ENCODE measurements at places on chromosomes 5 and 9.

- DNase-seq = no peak
Observed at GRCh38 chr5:158752656-158752973, 347.1 kb downstream of the EBF1 start.

DNA sequence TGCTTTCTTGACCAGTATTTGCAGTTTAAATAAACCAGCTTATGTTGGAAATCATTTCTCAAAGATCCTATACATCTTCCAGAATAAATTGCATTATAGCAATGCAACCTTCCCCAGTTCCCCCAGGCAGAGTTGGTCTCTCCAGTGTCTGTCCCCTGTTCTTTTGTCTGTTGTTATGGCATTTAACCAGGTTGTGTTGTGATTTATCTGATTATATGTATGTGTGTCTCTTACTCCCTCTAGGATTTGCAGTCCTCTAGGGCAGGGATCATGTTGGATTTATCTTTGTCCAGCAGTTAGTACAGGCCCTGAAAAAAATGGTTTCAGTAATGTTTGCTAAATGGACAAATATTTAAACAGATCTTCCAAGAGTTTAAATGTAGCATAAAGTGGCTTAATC is 17.3 kb downstream of the GARNL3 start:
- no peak for DNase-seq

DNA sequence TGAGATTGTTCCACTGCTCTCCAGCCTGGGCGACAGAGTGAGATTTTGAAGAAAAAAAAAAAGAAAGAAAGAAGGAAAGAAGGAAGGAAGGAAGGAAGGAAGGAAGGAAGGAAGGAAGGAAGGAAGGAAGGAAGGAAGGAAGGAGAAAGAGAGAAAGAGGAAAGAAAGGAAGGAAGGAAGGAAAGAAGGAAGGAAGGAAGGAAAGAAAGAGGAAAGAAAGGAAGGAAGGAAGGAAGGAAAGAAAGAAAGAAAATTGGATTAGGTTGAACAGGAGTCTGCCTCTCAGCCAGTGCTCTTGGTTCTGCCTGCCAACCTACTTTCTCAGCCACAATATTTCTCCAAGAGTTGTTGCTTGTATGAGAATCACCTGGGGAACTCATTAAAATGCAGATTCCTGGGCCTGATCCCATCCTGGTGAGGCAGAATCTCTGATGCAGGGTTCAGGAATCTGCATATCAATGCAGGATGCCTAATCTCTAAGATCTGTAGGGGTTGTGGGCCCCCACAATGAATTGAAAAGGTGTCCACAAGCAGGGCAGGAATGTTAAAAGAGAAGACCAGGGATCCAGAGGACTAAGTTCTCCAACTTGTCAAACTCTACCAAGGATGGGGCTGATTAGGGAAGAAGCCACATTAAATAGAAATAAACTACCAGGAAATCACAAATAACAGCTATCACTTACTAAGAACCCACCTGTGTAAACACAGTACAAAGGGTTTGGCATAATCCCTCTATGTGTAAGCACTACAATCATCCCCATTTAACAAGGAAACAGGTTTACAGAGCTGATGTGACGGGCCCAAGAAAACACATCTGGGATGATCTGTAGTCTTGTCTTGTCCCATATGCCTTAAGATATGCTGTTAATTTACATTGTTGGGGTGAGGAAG is 23.4 kb upstream of the GALNT10 start:
- DNase-seq = no peak

DNA sequence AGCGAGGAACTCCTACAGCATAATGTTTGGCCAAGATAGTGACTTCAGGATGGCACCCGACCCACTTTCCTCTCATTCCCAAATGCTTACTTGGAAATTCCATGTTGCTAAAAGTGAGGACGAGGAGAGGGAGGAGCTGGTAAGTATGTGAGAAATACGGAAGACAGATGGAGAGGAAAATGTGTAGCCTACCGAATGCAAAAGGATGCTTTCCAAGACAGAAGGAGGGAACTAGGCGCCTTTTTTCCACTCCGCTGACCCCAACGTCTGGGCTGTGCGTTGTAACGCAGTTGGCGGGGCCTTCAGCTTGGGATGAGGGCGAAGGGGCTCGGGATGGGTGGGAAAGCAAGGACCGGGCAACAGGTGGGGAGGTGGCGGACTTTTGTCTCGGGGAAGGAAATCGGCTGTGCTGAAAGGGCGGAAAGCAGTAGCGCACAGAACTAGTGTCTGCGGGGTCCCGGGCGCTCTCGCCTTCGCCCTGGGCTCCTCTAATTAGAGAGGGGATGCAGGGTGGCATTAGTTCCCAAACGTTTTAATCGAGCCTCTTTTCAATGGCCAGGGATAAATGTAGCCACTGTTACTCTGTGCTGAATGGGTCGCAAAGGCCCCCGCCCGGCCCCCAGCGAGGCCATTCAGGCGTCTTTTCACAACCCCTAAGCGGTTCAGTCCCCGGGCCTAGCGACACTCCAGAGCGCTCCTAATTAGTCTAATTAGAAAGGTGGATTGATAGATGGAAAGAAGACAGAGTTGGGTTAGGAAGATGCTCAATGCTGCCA is 12.6 kb downstream of the FOXD1 start:
- no peak for DNase-seq

DNA sequence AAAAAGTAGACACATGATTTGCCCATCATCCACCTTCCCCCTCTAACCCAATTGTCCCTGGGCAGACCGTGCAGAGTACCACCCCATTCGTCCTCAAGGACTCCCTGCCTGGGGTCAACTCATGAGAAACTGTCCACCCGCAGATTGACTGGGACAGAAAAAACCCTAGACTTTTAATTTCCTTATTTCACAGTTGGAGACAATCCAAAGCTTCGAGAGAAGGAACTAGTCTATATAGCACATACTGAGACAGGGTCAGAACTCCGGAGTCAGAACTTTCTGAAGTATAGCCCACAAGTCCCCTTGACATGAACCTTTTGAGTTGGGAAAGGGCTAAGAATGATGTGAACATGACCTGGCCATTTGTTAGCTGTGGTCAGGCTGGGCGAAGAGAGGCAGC is 7.5 kb upstream of the GPX3 start:
- DNase-seq = no peak

- peak; percentile 49 for DNase-seq
Observed at GRCh38 chr9:72280913-72281500, 84.0 kb downstream of the ZFAND5 start.

- DNase-seq = no peak
Observed at GRCh38 chr5:58183078-58183785, 276.7 kb downstream of the PLK2 start.

GRCh38 chr9:98409719-98410118 is 154.3 kb upstream of the TBC1D2 start:
- DNase-seq = no peak

DNA sequence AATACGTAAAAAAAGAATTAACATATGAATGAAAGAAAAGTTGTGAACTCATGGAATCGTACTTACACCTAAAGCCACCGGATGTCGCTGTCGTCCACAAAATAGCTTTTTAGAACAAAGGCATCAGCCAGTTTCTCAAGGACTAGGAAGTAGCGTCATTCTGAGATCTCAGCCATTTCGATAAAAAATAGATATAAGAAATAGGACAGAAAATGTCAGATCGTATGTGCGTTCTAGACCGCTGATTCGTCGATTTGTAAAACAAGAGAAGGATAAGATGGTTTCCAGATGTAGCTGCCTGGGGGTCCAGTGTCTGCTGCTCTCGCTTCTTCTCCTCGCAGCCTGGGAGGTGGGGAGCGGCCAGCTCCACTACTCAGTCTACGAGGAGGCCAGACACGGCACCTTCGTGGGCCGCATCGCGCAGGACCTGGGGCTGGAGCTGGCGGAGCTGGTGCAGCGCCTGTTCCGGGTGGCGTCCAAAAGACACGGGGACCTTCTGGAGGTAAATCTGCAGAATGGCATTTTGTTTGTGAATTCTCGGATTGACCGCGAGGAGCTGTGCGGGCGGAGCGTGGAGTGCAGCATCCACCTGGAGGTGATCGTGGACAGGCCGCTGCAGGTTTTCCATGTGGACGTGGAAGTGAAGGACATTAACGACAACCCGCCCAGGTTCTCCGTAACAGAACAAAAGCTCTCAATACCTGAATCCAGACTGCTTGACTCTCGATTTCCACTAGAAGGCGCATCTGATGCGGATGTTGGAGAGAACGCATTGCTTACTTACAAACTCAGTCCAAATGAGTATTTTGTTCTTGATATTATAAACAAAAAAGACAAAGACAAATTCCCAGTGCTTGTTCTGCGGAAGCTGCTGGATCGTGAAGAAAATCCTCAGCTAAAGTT is at the start of gene PCDHA10:
TSS of gene PCDHA10 (plus strand) at position 126 of the 903 bp plus-strand sequence. CDS start at position 278, 152 bp downstream.
- DNase-seq = no peak

DNA sequence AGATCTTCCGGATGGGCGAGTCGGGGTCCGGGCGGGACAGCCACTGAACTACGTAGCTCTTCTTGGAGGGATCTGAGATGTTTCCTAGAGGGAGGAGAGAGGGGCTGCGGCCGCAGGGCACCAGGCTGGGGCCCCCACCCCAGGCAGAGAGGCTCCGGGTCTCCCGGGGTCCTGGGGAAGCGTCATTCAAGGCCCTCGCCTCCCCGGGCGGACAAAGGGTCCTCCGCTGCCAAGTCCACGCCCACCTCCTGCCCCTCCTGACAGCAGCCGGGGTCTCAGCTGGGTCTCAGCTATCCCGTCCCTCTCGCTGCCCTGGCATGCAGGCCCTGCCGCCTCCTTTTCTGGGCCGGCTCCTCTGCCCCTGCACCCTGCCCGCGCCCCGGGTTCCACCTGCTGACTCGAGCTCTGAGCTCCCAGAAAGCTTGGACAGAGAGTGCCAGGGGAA is 61.5 kb downstream of the ZNF354C start:
- no peak for DNase-seq

DNA sequence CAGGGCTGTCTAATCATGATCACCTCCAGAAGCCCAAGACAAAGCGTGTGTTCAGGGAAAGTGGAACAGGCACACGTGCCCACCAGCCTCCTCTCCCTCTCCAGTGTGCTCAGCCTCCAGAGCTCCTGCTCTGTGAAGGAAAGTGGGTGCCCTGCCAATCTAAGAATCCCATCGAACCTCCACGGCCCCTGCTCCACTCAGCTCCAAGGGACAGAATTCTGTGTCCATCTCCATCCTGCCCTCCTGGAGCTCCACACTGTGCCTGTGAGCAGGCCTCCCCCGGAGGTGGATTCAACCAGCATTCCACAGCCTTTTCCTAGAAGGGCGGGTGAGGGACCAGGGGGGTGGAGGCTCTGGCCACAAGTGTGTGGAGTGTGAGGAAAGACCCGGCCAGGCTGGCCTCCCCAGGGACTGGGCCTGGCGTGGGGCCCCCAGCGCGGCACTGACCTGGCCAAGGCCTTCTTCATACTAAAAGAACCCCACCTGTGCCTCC is 6.0 kb downstream of the EEIG1 start:
- DNase-seq = no peak

DNA sequence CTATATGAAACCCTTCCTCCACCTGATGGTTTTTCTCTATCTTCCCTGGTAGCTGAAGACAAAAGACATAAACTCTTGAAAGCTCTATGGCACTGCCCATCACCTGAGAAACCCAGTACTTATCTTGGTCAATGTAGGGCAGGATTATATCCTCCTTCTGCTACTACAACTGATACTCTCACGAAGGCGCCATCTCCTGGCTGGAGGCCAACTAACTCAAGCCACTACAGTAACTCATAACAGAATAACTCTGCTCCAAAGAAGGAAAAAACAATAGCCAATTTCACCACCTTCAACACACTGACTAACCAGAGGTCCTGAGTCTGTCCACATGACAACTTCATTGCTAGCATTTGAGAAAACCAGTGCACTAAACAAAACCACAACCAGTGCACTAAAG is 409.2 kb downstream of the CETN3 start:
- DNase-seq = no peak

DNA sequence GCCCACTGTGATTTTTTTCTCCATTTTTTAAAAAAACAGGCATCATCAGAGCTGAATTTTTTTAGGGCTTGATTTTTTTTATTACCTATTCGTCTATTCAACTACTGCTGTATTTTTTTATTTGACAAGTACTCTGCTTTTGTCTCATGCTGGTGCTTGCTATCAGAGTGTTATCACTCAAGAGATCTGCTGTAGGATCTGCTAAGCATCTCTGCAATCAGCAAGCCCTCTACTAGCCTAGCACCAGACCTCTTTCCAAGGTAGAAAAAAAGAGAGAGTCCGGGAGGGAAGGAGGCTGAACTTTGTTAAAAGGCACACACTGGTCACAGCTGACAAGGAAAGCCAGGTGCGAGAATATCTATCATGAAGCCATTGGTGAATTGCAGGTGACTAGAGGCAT is 413.8 kb upstream of the CCNH start:
- no peak for DNase-seq

DNA sequence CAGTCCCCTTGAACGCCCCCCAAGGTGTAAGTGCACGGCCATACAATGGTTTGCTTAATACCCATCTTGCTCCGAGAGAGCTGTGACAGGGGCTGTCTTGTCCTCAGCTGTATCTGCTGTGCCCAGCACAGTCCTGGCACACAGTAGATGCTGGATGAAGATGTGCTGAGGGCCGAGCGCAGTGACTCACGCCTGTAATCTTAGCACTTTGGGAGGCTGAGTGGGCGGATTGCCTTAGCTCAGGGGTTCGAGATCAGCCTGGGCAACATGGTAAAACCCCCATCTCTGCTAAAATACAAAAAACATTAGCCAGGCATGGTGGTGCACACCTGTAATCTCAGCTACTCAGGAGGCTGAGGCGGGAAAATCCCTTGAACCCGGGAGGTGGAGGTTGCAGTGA is 53.6 kb downstream of the C9orf50 start:
- no peak for DNase-seq

- DNase-seq = no peak
Observed at GRCh38 chr5:68347536-68347935, 132.0 kb downstream of the PIK3R1 start.

DNA sequence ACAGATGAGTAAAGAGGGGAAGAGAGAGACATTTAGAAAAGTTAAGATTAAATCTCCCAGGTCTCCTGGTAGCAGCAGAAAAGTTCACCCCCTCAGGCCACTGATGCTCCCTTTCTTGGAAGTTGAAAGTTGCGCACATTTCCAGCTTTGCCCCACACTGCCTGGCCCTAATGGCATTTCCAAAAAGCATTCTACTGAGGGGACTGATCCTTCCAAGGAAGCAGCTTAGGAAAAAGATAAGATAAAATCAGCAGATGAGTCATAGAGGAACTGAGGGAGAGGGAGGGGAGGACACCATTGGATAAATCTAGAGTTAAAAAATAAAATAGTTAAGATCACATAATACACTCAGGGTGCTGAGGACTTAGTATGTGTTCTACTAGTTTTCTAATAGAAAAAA is 67.6 kb upstream of the SLC12A2 start:
- no peak for DNase-seq

Measured in stimulated activated CD4-positive, alpha-beta T cell treated with anti-CD3 and anti-CD28 coated beads, Interleukin-4, amount 100 ng/mL, for 48 hours (primary cell).